ENCODE measurements at places on chromosomes 6 and 20. TPM values are rescaled to one million over a fixed set of nuclear protein-coding genes. Genes with fewer than 3 reads are reported as not detected.

Gene FILIP1
- total RNA-seq, result not detected

DNA sequence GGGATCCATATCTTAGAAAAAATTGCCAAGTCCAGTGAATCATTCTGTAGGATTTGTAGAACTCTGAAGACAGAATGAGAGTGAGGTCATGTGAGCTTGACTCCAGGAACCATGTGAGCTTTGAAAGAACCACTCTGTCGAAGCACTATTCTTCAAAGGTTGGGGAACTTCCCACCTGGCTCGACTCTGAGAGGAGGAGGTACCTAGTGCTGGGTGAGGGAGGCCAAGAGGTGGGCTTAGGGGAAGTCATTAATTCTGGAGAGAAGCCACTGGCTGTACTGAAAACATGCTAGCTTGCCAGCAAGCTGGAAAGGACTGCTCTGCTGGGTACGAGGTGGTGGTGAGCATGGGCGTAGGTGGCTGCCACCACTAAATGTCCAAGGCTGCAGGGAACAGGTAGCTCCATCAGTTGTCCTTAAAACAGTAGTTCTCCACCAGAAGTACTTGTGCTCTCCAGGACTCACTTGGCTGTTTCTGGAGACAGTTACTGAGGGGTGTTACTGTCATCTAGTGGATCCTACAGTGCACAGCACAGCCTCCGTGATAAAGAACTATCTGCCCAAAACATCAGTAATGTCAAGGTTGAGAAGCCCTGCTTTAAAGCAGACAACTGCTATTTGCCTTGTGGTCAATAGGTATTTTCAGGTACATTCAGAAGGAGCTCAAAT is 34.7 kb upstream of the SYNJ2 start:
- no peak for DNase-seq

GRCh38 chr20:63711085-63711645 is 3.3 kb downstream of the ZGPAT start:
- DNase-seq, result no peak

DNA sequence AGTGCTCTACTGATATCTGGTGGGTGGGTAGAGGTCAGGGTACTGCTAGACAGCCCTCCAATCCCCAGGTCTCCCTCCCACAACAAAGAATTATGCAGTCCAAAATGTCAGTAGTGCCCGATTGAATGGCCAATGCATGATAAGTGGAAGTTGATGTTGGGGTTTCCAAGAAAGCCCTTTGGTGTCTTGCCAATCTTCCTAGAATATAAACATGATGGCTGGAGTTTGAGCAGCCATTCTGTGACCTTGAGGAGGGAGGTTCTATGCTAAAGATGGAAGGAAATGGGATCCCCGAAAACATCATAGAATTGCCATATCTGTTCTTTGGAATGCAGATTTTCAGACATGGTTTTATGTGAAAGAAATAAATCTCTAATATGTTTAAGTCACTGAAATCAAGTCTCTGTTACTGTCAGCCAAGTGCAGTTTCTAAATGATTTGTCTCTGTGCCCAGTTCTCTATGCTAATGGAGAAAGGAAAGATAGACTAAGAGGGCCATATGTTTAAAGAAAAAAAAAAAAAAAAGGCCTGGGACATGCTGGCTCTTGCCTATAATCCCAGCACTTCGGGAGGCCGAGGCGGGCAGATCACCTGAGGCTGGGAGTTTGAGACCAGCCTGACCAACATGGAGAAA is 32.8 kb upstream of the PTPN1 start:
- DNase-seq, result no peak

GRCh38 chr20:57680131-57680716 is 29.6 kb downstream of the PMEPA1 start:
- no peak for DNase-seq

Gene CUTA
- total RNA-seq, result 171 TPM

DNA sequence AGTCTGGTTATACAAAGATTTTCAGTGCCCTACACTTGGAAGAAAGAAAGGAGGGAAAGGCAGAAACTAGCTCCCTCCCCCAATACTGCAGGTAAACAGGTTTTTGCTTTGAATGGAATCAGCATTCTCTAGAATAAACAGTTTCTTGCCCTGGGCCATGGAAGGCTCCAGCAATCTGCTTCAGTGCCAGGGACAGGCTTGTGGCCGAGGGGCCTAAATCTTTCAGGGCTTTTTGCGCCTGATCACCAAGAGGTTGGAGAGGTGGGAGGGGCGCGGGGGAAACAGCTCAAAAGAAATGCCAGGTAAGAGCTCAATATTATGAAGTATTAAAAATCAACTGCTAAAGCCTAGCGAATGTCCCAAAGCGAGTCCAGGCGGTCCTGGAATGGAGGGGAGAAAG is 23.8 kb downstream of the TFAP2B start:
- DNase-seq, result no peak

Gene ATXN1
- 34.3 TPM for total RNA-seq

Gene FOXQ1
- not detected for total RNA-seq

- DNase-seq, result no peak
These were observed 230.2 kb upstream of the RIMS1 start for GRCh38 chr6:71656121-71656520.

DNA sequence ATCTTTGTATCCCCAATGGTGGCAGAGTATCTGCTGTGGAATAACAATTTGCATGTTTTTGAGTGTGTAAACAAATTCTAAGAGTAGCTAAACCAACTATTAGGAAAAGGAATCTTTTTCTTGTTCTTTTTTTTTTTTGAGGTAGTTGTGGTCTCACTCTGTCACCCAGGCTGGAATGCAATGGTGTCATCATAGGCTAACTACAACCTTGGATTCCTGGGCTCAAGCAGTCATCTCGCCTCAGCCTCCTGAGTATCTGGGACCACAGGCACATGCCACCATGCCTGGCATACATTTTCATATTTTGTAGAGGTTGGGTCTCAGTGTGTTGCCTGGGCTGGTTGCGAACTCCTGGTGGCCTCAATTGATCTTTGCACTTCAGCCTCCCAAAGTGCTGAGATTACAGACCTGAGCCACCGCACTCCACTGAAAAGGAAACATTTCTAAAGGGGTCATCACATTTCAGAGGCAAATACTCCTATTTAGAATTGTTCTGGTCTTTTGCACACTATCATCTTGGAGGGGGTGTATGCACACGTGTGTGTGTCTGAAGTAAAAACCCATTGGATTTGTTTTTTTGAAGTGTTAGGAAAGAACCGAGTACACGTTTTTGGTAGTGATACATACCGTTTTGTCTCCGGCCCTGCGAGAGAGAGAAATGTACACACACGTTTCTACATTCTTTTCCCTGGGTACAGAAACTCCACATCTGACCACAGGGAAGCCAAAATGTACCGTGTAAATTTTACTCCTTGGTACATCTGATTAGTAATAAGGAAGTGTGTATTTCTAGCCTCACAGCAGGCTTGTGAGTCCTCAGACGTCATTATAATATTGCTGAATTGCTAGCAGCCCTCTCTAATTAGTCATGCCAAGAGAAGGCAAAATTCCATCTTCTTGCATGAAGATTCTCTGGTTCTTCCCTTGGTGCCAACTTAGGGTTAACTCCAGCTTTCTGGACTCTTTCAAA is 183.6 kb downstream of the JARID2 start:
- peak; percentile 29 for DNase-seq

DNA sequence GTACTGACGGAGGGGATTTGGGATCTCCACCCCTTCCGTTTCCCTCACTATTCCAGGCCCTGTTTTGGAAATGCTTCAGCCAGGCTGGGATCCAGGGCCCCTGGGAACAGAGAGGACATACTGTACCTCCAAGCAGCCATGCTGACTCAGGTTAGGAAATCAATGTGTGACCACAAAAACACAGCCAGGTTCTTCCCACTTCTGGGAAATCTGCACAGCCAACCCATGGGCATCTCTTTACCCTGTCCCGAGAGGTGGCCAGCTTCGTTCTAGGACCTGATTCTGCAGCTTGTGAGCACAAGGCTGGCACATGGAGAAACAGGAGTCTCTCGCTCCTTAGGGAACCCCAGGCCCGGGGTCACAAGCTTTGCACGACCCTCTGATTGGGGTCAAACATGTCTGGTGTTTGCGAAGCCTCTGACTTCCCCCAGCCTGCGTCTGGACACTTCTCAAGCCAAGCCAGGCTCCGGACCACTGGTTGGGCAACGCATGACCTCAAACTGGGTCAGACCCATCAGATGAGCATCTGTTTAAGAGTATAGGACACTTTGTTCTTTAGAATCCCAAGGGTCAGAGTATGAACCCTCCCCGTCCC is 8.3 kb upstream of the TTPAL start:
- peak; percentile 63 for DNase-seq

DNA sequence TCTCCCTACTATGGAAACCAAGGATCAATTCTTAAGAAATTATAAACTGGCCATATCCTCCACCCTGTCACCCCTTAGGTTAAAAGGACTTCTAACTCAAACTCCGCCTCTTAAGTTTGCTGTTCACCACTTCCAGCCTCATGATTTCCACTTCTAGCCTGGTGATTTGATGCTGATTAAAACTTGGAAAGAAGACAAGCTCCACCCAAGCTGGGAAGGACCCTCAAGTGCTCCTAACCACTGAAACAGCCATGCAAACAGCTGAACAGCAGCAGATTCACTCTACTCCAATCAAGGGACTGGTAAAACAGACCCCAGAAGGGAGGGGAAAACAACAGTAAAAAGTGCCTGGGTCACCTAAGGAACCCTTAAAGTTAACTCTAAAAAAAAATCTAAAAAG is 10.3 kb downstream of the LCA5 start:
- DNase-seq, result no peak

DNA sequence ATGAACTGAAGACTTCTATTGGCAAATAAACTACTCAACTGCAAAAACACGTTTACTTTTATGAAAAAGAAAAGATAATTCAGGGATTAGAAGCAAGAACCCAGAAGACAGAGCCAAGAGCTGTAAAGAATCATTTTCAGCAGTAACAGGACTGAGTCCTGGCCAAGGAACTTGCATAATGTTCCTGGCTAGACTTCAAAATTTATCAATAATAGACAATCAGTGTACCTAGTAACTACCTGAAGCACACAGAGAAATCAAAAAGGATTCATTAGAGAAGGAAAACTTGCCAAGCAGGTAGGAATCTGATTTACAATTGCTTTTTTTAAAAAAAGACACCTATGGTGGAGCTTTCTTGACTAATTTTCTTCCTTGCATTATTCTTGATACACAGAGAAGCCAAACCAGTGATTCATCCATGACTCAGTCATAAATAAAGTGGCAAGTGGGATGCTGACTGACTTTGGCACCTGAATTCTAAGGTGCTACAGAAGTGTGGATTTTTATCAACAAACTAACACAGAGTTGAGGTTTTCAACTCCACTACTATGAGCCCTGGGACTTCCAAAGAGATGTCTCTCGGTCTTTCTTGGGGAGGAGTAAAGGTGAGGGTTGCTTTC is 281.3 kb downstream of the BMP7 start:
- peak; percentile 72 for DNase-seq

Gene CST1
- total RNA-seq, result not detected

Gene FHL5
- total RNA-seq, result not detected

DNA sequence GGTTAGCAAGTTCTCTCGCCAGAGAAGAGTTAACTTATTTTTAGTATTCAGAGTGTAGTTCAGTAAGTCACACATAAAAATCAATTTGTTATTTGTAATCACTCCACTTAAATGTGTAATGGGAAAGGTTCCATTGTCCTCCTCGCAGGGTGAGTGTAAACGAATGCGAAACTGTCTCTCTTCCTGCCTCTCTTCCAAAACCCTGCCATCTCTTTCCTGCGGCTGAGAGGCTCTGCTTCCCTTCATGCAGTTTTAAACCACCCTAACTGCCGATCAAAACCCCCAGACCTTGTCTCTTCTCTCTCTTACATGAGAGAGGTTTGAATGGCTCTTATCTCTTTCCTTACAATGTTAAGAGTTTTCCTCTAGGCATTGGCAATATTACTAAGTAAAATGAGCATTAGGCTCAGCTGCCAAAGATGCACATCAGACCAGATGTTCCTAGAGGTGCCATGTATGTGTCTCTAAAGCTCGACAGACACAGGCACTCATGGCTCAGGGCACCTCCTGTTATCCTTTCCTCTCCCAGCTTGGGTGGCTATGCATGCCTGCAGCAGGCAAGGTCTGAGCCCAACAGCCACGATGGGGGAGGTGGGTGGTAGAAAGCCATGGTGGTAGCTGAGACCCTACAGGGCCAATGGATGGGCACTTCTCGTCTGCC is 91.2 kb downstream of the JARID2 start:
- no peak for DNase-seq
